ENCODE measurements at places on chromosomes 12 and 14.

DNA sequence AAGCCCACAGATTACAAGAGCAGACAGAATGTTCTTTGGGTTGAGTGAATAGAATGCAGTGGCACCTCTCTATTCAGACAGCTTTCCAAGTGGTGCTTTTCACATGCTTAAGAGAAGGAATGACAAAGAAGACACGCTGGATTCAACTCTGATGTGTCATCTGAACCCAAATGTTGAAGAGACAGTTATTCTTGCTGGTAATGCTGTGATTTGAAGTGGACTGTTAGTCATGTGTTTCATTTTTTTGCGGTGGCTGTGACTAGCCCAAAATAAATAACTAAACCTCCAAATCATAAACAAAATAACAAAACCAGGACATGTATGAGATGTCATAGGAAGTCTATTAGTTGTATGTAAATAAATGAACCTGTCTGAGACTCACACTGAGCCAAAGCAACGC is 391.8 kb upstream of the PRICKLE1 start:
- DNase-seq = no peak

DNA sequence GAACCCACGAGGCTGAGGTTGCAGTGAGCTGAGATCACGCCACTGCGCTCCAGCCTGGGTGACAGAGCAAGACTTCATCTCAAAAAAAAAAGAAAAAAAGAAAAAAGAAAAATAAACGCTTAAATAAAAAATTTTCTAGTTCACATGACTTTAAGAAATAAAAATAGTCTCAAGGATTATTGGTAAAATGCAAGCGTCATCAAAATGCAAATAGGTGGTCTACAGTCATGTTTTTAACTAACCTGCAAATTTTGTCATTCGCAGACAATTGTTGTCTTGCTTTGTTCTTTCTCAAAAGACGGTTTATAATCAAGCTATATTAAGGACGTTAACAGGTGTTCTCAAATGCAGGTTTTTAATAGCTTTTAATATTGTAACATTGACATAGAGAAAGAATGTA is 22.4 kb downstream of the TXNRD1 start:
- DNase-seq = no peak

DNA sequence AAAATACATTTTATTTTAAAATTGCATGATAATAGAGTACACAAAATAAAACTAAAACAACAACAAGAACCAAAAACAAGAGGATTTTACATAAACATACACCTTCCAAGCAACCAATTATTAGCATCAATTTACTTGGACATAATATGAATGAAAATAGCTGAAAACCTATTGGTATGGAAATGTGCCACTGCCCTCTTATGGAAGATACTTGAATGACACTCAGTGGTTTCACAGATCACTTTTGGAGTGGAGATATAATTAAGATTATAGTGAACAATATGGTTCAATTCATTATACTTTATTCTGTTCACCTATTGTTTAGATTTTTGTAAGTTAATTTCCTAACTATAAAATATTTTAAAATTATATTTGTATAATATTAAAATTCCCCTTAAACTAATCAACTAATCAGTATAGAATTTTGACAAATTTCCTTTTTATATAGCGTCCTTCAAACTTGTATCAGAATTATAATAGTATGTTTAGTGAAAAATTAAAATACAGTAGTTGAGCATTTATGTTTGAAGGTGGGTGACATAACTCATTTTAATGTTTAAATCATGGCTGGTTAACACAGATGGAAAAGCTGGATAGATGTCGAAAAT is 70.1 kb downstream of the SLC6A15 start:
- peak; percentile 12 for DNase-seq

DNA sequence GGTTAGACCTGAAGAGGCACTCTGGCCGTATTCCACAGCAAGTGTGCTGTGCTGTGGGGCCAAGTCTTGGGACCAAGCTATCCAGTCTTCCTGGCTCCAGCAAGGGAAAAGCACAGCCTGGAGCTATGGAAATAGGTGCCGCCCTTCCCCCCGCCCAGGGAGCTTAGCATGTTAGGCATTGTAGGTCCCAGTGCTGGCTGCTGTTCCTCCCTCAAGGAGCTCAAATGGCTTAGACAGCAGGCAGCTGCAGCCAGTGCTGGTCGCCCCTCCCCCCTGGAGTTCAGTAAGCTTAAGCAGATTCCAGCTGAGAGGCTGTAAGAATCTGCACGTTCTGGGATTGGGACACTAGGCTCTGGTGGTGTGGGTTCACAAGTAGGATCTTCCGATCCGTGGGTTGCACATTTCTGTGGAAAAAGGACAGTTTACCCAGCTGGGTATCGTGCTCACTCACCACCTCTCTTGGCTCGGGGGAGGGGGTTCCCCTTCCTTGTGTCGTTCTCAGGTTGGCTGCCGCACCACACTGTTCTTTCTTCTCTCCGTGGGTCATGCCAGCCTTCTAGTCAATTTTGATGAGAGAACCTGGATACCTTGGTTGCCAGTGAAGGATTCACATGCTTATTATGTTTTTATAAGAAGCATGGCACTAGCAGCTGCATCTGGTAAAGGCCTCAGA is 127.3 kb downstream of the CNTN1 start:
- DNase-seq = no peak

DNA sequence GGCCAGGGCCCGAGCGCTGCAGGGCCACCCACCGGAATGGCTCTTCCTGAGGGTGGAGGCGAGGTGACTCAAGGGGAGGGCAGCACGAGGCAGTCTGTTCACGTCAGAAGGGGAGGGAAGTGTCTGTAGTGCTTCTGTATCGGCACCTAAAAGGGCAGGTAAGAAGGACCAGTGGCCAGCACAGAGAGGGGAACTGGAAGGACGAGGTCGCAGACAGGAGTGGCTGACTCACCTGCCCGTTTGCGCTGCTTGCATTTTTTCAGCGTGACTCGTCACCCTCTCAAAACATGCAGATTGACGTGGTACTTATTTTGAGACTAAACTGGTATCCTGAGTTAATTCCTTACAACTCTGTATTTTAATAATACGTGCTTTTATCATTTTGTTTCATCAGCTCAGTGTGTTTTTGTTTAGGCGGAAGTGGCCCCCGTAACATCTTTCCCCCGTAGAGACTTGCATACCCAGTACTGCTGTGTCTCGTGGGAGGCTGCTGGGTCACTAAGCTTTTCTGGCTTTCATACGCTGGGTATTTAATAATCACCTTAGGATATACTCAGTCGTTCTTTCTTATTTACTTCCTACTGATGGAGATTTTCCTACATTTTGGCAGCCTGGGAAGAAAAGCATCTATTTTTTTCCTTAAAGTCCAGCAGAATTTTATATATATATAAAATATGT is 26.4 kb downstream of the SFSWAP start:
- no peak for DNase-seq

GRCh38 chr14:68526512-68527091 is 266.3 kb downstream of the ZFP36L1 start:
- DNase-seq = no peak

DNA sequence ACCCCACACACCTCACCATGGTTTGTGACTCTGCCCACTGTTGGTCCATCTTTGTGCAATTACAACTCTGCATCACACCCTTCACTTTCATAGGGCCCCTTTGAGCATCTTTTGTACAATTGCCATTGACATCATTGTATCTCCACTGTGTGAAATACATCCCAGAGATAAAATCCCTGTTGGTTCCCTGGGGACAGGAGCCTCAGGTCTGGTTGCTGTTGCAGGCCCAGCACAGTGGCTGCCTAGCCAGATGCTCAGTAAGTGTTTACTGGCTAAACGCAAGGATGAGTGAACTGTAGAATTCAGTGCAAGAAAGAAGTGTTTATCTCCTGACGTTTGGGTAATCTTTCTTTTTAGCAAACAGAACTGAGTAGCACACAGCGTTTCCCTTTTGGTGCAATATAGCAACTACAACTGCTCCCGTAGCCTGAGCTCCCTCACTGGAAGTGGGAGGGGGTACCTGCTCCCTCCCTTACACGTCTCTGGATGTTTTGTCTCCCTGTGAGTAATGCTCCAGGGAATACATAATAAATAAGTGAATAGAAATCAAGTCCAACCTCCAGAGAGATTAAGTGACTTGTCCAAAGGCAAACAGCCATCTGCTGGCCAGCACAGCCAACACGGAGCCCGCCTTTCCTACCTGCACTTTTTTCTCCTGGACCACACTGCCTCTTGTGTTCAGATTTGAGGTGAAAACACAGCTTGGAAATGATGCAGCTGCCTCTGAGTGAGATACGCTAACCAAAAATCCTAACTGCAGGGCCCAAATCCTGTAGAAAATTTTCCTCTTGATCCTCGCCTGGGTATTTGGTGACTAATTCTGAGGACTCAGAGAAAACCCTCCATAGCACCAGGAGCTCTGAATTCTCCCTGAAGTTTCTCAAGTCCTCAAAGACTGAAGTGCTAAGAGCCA is 27.4 kb downstream of the GALNT16 start:
- no peak for DNase-seq

DNA sequence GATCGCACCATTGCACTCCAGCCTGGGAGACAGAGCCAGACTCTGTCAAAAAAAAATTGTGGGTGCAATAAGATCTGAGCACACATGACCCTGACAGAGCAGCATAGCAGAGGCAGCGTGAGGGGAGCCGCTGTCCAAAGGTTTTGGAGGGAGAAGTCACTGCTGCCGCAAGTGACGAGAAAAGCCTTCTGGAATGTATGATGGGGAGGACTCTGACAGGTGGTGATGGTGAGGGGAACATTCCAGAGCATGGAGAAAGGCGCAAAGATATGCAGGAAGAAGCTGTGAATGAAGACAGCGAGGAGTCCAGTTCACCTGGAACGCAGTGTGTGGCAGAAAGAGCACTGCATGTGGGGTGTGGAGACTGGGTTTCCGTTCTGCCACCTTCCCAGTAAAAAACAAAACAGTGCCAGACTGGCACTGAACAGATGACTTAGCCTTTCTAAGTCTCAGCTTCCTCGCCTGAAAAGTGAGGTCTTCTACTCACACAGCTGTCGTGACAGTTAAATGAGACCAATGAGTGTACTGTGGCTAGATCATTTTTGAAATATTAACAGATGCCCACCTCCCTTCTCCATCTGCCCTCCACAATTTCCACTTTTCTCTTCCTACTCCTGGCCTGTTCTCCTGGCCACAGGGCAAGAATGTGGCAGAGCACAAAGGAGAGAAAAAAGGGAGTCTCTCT is 53.4 kb upstream of the PTHLH start:
- no peak for DNase-seq

DNA sequence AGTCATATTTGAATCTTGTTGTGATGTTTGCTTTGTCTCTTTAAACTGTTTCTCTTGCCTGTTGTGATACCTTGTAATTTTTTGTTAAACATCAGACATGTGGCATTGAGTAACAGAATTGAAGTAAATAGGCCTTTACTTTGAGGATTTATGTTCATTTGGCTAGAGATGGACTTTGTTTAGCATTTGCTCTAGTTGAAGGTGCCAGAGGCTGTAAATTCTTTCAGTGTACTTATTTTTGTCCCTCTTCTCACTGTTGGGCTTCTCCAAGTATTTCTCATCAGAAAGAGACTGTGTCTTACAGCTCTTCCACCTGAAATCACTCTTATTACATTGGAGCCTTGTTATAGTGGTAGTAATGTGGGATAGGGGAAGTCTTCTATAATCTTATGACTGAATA is 175.8 kb downstream of the LRFN5 start:
- no peak for DNase-seq

GRCh38 chr12:93109551-93110203 is 180.6 kb upstream of the EEA1 start:
- DNase-seq = no peak

DNA sequence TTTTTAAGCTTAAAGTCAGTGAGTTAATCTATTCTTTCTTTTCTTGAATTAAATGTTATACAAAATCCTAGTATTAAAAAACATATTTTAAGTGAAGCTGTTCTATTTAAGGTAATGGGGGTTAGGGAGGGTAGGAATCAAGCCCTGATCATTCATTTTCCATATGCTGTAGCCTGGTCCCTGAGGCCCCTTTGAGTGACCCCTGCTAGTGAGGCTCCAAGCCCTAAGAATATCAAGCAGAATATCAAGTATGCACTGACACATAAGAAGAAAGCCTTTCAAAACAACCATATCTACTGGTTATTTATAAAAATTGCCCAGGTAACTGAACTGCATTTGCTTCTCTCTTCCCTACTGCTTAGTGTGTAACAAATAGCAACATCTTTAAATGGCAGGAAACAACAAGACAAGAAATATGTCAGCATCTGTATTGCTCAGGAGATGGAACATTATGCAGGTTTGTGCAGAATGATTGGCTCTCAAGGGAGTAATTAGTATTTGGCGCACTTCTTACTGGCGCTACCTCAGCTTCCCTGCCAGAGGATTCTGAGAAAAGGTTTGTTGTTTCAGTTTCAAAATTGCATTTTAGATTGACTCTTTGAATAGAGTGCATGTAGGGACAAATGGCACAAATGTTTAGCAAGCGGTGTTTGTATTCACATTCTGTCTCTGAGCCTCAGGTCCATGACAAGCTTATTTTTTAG is 223.0 kb downstream of the DUSP6 start:
- DNase-seq = no peak

GRCh38 chr12:109777544-109777943 is 55.7 kb downstream of the TRPV4 start:
- DNase-seq = no peak

DNA sequence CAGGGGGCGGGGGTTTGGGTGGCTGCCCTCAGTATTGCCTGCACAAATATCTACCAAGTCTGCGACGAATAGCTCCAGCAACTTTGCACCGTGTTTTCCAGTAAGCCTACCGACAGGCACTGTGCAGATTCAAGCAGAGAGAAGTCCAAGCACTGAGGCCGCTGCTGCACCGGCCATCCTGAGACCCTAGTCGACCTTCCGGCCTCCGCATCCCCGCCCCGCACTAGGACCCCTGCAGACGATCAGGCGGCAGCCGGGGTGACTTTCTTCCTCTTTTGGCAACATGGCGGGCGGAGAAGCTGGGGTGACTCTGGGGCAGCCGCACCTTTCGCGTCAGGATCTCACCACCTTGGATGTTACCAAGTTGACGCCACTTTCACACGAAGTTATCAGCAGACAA is at the start of gene EIF2S3B:
Gene EIF2S3B (plus strand): TSS at position 271 of the 400 bp plus-strand sequence. CDS start 13 bp downstream, at position 284.
- DNase-seq = no peak

DNA sequence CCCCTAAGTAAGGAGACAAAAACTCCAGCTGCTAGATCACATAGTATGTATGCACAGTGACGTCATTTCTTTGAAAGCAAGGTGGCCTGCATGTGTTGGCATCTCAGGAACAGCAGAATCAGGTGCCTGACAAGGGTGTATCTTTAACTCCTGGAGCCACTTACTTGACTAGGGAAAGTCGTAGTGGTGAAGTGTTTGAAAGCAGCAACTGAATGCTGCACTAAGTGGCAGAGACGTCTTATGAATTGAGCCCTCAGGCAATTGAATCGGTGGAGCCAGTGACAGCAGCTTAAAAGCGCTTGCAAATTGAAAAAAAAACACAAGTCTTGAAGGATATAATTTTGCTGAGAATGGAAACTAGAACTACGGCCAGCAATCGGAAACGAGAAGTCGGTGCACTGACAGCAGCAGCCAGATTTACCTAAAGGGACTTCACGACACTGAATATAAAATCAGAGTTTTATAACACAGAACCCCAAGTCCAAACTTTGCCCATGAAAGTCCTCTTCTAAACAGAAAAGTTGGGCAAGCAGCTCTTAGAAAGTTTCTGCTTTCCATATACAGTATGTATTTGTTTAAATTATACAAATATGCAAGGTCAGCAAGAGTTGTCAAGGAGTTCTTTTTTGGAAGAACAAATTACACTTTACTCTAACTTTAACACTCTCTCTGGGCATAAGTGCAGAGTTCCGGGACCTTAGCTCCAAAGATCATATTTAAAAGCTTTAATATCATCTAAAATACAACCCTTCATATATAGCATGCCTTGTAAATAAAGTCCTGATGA is 1.1 kb downstream of the IGF1 start:
- no peak for DNase-seq

GRCh38 chr14:100546051-100546443 is 41.2 kb downstream of the BEGAIN start:
- DNase-seq = no peak
